ENCODE measurements at places on chromosomes 7 and 10.

DNA sequence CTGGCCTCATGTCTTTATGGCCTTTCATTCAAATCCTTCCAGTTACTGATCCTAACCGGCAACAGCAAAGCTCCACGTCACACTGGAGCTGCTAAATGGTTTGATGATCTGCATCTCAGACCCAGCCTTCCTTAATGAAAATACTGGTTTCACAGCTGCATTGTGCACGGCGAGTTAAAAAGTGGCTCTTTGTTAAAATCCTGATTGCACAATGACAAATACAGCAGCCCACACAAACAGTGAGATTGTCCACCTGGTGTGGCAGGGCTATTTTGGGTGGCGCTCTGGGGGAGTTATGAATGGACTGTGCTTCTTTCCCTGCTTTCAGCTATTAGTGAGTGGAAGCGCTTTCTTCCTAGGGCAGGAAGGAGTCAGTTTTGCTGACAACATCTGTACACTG is 63.4 kb upstream of the C1QL3 start:
- DNase-seq: no peak

GRCh38 chr10:75717126-75717916 is 285.9 kb downstream of the LRMDA start:
- DNase-seq: no peak

DNA sequence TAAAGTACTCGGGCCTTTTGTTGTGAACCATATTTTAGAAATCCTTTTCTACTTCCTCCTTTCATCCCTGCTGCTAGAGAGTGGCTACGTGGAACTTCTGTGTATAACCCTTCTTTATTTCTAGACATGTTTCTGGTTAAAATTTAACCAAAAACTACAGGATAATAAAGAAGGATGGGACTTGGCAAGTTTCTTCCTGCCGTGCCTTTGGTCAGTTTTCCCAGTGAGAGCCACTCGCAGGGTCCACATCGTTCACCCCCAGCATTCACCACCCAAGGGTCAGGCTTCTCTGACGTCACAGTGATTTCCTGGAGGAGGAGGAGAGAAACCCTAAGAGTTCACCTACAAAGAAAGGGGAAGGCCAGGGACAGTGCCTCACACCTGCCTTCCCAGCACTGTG is 45.4 kb downstream of the NKX6-2 start:
- DNase-seq: no peak

- DNase-seq: no peak
Measured at GRCh38 chr7:64706625-64707292, 40.8 kb downstream of the ZNF107 start.

DNA sequence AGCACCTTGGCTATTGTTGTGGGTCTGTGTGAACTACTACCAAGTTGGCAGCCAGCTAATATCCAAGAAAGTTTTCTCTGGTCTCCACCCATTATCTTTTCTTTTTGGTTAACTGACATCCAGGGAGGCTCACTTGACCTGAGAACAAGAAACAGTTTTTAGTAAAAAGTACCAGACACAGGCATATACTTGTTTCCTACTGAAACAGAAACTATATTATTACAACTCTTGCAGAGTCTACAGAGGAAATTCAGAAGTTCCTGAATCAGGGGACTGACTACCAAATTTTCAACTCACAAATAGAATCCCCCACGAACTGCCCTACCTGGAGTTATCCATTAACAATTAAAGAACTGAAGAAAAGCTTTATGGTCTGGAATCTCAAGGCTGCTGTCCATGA is 168.9 kb downstream of the KCND2 start:
- no peak for DNase-seq

GRCh38 chr7:128103498-128104107 is 72.4 kb upstream of the LRRC4 start:
- DNase-seq: no peak

GRCh38 chr10:95785317-95785716 is 29.4 kb downstream of the ENTPD1 start:
- no peak for DNase-seq

GRCh38 chr10:50512214-50512595 is 111.6 kb downstream of the SGMS1 start:
- no peak for DNase-seq

Measured in stimulated activated CD4-positive, alpha-beta T cell treated with anti-CD3 and anti-CD28 coated beads, Interleukin-15, amount 100 ng/mL, for 1 hour (primary cell).